ENCODE measurements at places on chromosomes 1 and 21.

GRCh38 chr1:240800291-240800690 lies 188.3 kb upstream of the GREM2 start:
- DNase-seq = no peak

DNA sequence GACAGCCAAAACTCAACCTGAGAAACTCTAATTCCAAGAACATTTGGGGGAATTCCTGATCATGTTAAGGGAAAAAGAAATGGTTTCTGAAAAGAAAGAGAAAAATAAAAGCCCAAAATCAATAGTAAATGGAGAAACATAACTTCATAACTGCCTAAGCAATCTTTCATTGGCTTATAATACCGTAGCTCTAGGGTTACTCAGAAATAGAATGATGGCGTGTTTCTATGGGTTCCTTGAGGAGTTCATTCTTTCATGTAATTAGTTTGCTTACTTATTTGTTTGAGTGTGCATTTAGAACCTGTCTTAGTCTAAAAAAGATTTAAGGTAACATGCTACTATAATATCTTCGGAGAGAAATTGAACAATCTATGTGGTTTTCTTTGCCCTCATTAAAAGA lies 37.5 kb upstream of the FBXO28 start:
- no peak for DNase-seq

GRCh38 chr1:184673305-184673704 lies 81.4 kb downstream of the EDEM3 start:
- DNase-seq = no peak

GRCh38 chr1:240705579-240705978 lies 93.6 kb upstream of the GREM2 start:
- no peak for DNase-seq

DNA sequence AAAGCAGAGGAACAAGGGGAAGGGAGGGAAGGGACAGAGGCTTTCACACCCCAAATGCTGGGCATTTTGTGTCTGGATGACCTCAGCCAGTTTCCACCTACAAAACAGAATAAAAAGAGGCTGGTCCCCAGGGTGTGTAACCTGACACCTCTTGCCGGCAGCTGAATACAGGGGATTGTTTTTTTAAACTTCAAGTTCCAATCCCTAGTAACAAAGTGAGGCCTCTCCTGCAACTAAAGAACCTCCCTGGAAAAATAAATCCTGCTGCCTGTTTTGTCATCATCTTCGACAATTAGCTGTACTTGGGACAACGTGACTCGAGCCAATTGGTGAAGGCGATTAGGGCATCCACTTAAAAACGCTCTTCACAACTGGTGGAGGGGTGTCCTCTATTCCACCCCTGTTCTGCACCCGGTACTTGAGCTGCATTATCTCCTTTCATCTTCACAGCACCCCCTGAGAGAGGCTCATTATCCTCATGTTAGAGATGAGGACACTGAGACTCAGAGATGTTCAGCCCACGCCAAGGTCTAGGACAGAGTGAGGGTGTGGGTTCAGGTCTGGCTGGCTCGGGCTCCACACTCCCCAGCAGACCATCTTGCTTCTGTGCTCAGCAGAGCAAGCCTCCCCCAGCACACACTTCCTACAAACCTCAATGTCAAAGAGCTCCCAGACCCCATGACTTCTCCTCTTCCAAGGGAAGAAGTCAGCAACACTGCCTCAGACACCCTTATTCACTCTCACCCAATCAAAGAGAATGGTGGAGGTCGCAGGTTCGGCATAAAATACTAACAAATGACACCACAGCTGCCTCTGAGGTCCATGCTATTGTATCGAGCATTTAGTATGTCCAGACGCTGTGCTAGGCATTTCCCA lies 15.2 kb downstream of the ITPKB start:
- peak; percentile 18 for DNase-seq

DNA sequence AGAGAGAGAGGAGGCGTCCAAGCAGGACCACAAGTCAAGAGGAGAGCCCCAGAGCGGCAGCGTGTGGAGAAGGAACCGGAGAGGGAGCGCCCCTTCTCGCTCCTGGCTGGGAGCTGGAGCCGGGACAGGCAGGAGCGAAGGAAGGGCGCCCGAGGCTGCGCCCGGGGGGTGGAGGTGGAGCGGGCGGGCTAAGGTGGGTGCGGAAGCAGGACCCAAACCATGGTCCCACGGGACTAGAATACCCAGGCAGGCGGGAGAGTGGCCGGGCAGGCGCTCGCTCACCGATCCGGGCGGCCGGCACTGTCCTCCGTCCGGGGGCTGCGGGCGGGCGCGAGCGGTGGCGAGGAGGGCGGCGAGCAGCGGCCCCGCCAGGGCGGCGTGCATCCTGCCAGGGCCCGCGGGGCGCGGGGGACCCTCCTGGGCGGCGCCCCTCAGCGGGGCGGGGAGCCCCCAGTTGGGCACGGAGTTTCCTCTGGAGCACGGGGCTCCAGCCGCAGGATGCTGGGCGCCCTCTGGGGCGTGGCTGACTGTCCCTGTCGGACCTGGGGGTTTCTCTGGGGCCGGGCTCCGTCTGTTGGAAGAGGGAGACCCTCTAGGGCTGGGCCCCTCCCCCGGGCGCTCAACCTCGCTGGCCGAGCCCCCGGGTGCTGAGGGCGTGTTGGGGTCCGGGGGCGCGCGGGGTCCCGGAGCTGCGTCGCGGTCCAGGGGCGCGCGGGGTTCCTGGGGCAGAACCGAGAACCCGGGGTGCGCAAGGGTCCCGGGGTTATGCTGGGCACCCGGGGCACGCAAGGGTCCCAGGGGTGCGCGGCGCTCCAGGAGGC lies 569 bp downstream of the TRABD2B start:
- DNase-seq = no peak

DNA sequence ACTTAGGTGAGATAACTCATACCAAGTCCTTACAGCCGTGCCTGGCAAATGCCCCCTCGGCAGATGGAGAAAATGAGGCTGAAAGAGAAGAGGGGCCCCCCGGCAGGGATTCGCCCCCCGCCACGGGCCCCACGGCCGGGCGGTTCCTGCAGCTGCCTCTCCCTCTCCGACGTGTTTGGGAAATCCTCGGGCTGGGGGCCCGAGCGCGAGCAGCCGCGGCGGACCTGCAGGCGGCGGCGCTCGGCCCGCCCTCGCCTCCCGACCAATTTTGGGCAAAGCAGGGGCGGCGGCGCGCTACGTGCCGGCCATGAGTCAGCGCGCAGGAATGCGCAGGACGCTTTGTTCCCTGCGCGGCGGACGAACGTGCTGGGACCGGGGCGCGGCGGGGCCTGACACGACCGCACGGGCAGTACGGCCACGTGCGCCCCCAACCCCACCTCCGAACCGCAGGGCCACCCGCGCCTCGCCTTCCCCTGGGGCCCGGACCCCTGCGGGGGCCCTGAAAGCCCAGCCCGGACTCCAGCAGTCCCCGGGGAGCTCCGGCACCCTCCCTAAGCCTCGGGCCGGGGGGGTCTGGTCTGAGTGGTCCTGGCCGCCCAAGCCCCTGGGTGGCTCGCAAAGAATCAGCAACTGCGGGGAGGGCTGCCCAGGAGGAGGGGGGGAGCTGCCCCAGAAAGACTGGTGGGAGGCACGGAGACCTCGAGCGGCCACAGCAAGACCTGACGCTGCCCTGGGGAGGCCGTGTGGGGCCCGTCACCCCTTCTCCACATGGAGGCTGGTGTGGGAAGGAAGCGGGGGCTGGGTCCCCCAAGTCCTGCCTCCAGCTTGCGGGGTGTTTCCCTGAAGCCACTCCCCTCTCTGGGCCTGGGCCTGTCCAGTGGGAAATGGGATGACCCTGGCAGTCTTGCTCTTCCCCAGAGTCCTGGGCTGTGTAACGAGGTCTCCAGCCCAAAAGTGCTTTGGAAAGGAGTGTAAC lies 11.9 kb upstream of the EDN2 start:
- DNase-seq = peak; percentile 36

- DNase-seq = peak; percentile 27
Observed at GRCh38 chr21:29018540-29018939, 609 bp downstream of the RWDD2B start.

DNA sequence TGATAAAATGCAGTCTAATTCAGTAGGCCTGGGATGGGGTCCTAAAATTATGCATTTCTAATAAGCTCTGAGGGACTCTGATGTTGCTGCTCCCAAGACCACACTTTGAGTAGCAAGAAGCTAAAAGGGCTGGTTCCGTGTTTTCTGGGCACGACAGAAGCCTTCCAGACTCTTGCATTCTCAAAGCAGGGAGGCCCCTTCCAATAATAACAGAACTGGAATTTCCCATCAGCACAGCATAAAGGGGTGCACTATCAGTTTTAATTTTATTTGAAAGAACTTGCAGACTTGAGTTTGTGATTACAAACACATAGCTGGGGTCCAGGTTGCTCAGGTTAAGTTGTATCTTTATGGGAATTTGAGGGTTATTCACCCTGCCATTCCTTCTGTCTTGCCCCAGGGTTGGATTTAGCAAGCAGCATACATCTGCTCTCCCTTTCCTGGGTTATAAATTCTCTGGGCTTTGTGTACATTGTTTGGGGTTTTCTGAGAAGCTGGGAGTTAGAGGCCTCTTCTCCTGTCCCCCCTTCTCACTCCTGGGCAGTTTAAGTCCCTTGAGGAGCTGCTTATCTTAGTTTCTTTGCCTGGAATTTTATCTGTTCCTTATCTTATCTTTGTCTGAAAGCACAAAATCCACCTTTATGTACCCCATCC lies 94.2 kb upstream of the SLC2A1 start:
- DNase-seq = no peak

DNA sequence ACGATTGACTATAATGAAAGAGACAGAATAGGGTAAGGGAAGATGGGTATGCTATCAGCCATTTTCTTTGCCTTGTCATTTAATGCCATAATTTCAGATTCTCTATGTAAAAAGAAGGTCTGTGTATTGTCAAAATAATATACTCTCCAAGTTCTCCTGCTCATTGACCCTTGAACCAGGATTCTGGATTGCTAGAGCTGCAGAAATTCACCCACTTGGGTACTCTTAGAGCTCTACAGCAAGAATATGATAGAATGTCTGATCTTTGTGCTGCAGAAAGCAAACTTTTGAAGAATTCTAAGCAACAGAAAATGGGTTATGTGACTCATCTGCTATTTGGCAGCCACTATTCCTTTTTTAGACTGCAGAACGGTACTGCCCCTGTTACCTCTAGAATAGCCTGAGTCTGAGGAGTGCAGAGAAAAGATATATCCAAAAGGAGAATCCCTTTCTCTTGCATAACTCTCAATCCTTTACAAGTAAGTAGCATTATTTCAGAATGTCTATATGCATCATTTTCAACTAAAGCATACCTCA lies 78.2 kb upstream of the TENT5C start:
- no peak for DNase-seq

DNA sequence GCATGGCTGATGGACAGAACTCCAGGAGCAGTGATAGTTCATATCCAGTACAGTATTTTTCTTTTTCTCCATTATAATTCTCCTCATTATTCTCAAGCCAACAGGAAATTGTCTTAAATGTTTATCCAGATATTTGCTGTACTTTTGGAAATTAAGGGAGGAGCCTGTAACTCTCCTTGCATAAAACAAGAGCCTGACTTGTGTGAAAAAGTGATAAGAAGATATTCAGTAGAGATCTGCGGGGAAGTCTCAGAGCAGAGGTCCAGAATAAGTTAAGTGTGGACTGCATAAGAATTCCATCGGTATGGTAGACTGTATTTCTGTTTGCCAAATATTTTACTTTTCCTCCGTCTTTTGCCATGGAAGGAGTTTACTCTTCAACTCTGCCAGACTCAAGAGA lies 70.2 kb downstream of the BACH1 start:
- DNase-seq = no peak

DNA sequence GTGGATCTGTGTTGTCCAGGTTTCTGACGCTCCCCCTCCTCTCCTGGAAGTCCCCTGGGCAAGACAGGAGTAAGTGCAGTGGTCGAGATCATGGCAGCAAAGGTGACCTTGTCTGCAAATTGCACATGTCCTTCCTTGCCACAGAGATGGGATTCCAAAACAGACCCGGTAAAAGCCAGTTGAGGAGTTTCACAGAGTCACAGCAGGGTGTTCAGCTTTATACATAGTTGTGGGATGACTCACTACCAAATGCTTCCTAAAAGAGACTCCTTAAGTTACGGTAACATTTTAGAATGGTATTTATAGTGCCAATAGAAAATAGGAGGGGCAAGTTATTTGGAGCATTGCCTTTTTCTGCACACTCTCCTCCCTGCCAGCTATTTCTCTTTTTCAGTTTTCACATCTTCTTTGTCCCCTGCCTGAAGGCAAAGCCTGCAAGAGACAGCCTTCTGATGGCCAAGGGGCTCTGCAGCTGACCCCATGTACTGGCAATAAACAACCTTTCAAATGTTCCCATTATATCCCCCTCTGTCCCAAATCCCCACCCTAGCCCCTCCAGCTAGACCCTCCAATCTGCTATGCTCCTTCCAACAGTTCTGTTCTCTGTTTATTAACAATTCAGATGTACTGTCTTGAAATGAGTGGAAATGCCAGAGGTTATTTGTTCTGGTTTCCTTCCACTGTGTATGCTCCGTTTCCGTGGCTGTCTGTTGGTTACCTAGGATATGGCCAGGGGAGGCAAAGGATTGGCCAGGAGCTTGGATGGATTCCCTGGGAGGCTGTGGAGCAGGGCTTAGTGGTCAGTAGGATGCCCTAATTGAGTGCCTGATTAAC lies 115.0 kb downstream of the TGFB2 start:
- peak; percentile 61 for DNase-seq

GRCh38 chr21:21165063-21165645 lies 166.9 kb downstream of the NCAM2 start:
- no peak for DNase-seq

- DNase-seq = no peak
Observed at GRCh38 chr21:26125433-26126167, 45.0 kb downstream of the APP start.

GRCh38 chr1:46174448-46175231 lies at the start of gene TSPAN1:
Gene TSPAN1 (plus strand): TSS chr1:46175087. CDS start chr1:46181108, 6,021 bp downstream.
- DNase-seq = no peak

- DNase-seq = no peak
Observed at GRCh38 chr1:115877511-115877910, 36.6 kb upstream of the NHLH2 start.

GRCh38 chr1:239587066-239587465 lies 200.7 kb downstream of the CHRM3 start:
- DNase-seq = peak; percentile 24

DNA sequence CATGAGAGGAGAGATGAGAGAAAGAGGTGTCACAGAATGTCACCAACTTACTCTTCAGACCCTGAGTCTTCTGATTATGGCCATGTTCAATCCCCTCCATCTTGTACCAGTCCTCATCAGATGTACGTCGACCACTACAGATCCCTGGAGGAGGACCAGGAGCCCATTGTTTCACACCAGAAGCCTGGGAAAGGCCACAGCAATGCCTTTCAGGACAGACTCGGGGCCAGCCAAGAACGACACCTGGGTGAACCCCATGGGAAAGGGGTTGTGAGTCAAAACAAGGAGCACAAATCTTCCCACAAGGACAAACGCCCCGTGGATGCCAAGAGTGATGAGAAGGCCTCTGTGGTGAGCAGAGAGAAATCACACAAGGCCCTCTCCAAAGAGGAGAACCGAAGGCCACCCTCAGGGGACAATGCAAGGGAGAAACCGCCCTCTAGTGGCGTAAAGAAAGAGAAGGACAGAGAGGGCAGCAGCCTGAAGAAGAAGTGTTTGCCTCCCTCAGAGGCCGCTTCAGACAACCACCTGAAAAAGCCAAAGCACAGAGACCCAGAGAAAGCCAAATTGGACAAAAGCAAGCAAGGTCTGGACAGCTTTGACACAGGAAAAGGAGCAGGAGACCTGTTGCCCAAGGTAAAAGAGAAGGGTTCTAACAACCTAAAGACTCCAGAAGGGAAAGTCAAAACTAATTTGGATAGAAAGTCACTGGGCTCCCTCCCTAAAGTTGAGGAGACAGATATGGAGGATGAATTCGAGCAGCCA lies 8.0 kb downstream of the ELOA start:
- peak; percentile 81 for DNase-seq

Data from Kasumi-1 (cell line).